CD4-positive, CD25-positive, alpha-beta regulatory T cell (primary cell): ENCODE measurements at places on chromosomes 11 and 22. TPM values are rescaled to one million over a fixed set of nuclear protein-coding genes. Genes with fewer than 3 reads are reported as not detected.

- DNase-seq: no peak
Measured at GRCh38 chr22:35357883-35358621, 22.8 kb upstream of the HMOX1 start.

GRCh38 chr11:17504330-17505107 is 27.9 kb upstream of the ABCC8 start:
- DNase-seq: peak; percentile 54

DNA sequence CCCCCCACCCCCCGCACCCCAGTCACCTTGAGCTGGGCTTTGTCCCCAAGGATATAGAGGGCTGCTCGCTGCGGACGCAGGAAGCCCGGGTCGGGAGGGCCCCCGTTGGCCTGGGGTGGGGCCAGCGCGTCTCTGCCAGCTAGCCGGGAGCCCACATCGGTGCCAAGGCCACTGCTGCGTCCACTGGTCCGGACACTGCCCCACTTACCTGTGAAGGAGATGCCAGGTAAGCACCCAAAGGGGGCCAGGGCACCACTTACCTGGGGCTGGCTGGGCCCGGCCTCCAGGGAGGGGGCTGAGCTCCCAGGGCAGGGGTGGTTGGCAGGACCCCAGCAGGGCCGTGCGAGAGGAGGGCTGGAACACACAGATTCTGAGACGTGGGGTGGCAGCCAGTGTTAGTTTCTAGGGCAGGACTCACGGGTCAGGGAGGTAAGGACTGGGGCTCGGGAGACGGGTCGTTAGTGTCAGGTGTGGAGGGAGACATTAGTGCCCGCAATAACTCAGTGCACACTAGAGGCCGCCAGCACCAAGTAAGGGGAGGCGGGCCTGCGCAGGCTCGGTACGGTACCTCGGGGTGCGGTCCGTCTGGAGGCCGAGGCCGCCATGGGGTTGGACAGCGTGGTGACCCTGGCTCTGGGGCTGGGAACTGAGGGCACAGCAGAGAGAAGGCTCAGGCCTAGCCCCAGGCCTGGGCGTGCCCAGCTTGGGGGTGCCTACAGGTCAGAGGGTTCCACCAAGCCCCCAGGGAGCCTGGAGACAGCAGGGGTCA is 18.2 kb downstream of the SBF1 start:
- peak; percentile 31 for DNase-seq

DNA sequence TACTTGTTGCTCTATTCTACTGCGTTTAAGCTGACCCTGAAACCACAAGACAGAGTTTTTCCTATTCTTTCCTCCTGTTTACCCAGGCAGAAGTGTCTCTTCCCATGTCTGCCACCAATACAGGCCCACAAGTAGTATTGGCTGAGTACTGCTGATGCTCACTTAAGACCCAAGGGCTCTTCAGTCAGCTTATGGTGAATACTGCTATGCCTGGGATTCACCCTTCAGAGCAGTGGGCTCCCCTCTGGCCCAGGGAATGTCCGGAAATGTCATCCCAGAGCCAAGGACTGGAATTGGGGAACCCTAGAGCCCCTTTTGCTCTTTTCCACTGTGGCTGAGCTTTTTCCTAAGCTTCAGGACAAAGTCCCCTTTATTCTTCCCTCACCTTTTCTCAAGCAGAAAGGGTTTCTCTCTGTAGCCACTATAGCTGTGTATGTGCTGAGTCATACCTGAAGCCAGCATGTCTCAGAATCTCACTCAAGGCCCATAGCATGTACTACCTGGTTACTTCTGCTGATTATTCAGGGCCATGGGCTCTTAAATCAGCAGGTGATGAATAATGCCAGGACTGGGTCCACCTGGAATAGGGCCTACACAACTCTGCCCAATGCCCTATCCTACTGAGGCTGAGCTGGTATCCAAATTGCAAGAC is 745.8 kb upstream of the ANO5 start:
- no peak for DNase-seq

The MMP12 gene
- not detected for total RNA-seq
